Activated T-helper 1 cell treated with Interleukin-2 at 50 U/mL for 16 hours (primary cell): ENCODE measurements at places on chromosomes 1 and 21.

GRCh38 chr1:77051425-77051824 is 167.8 kb downstream of the PIGK start:
- no peak for DNase-seq

DNA sequence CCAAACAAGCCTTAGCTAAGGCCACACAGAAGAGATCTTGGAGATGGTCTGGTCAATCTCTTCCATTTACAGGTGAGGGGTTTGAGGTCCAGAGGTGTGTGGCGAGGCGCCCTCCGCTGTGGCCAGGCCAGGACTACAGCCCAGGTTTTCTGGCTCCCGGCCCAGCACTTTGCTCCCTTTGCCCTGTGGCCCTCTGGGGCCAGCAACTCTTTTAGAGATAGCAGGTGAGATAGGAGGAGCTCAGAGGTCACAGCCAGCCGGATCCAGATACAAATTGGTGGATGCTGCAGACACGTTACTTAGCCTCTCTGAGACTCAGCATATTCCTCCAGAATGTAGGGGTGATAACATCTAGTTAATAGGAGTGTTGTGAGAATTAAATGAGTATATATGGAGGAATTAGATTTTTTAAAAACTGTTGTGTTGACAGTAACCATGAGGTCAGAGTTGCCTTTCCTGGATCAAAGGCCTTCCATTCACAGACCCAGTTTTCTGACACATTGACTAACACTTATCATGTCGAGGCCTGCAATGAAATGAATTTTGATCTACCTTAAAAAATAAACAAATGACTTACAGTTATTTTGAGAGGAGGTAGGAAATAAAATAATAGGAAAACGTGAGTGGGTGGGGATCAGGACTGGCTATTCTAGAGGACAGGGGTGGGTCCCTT is 16.6 kb downstream of the TEX35 start:
- DNase-seq = no peak

DNA sequence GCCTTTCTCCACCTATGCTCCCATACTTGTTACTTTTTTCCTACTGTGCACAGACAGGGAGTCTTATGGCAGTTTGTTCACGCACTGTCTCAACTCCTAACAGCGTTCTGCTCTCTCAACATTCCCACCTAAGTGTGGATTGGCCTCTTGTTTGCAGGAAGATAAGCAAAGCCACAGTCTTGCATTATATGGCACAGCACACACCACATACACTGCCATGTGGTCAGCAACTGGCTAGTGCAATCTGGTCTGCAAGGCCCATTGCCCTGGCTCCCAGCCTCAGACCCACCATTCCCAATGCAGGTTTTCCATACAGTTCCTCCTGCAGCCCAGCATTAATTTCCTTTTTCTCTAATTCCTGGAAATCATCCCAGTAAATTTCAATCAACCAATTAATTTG is 38.3 kb upstream of the LAMC2 start:
- no peak for DNase-seq

DNA sequence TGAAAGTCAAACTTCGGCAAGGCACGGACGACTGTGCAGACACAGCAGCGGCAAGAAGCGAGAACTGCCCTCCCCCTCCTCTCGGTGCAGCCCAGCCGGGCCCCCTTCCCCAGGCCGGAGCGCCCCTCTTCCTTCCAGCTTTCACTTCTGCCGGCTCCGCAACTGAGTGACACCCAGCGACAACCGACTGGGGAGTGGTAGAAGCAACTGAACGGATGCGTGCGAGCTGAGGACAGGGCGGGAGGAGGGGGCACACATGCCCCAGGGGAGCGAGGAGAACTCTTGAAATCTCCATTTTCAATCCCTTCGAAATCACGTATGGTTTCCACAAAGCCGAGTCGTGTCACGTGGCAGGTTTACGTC is 146.6 kb downstream of the PGBD5 start:
- DNase-seq = no peak

- no peak for DNase-seq
Measured at GRCh38 chr21:42113926-42114409, 42.9 kb downstream of the UMODL1 start.

GRCh38 chr1:19921310-19921709 is 2.1 kb downstream of the PLA2G2E start:
- DNase-seq = no peak

DNA sequence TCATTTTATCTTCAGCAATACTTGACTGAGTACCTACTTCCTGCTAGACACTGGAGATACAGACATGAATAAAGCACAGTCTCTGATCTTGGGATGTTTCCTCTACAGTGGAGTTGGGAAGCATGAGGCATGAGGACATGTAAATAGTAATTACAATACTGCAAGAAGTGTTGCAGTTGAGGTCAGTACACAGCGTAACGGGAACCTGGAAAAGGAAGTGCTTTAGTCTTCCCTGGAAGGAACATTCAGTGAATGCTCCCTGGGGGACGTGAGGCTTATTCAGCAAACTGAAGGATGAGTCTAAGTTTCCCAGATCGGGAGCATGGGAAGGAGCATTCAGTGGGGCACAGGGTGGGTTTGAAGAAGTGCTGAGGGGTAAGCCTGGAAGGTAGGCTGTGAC is 112.4 kb downstream of the PIK3R3 start:
- no peak for DNase-seq

DNA sequence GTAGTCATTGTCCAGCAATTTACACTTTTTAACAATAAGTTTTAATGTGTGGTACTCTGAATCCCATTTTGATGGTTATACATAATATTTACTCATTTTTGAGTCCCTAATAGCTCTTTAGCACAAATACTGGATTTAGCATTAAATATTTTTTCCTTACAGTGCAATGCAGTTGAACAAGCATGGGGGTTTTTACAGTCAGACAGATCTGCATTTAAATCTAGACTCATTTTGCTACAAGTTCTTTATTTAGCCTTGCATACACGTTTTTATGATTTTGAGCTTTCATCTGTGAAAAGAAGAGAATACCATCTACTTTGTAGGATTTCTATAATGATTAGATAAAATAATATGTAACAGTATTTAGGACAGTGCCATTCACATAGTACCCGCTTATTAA is 44.0 kb downstream of the PTPRC start:
- DNase-seq = no peak

DNA sequence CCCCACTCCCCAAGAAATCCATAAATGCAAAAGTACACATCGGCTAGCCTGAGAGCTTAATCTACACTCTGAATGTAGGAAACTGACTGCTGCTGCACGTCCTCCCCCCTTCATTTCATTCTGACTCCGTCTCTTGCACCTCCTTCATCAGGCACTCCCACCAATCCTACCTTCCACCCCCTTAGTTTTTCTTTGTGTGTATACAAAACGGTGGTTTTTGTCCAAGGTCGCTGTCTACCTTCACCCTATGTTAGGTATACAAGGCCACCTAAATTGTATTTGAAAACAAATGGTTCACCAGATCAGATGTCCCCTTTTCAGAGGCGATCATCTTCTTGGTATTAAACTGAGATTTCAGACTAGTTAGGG is 1.9 kb downstream of the WDR26 start:
- no peak for DNase-seq

GRCh38 chr1:220811695-220812094 is 25.0 kb downstream of the MTARC1 start:
- DNase-seq = no peak

DNA sequence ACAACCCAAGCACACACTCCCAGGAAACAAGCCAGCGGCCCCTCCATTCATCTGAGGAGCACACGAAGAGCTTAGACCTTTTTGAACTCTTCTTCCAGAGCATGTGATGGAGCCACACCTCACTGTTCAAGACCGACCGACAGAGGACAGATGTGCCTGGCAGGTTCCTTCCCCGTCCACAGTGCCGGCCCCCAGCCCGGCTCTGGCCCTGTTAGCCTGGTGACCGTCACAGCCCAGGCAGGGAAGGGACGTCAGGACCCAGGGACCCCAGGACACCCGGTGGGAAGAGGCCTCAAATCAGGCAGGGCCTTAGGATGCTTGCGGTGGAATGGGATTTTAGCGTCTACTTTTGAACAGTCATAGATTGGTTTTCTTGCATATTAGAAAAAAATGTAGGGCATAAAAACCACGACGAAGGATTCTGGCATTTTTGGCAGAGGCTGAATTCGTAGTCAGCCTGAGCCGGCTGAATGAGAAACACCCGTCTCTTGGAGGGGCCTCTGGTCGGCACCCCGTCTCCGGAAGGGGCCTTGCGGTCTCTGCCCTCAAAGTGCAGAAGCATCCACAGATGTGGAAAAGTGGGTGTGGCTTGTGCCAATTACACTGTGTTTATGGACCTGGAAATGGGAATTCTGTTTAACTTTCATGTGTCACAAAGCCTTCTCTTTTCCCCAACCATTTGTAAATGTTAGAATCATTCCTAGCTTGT is 79.3 kb downstream of the SIK1 start:
- DNase-seq = no peak

- no peak for DNase-seq
Measured at GRCh38 chr1:233671286-233671685, 57.4 kb downstream of the KCNK1 start.

- no peak for DNase-seq
Measured at GRCh38 chr21:35026153-35026500, 23.0 kb downstream of the RUNX1 start.

- no peak for DNase-seq
Measured at GRCh38 chr21:34701726-34702125, 32.9 kb downstream of the CLIC6 start.

DNA sequence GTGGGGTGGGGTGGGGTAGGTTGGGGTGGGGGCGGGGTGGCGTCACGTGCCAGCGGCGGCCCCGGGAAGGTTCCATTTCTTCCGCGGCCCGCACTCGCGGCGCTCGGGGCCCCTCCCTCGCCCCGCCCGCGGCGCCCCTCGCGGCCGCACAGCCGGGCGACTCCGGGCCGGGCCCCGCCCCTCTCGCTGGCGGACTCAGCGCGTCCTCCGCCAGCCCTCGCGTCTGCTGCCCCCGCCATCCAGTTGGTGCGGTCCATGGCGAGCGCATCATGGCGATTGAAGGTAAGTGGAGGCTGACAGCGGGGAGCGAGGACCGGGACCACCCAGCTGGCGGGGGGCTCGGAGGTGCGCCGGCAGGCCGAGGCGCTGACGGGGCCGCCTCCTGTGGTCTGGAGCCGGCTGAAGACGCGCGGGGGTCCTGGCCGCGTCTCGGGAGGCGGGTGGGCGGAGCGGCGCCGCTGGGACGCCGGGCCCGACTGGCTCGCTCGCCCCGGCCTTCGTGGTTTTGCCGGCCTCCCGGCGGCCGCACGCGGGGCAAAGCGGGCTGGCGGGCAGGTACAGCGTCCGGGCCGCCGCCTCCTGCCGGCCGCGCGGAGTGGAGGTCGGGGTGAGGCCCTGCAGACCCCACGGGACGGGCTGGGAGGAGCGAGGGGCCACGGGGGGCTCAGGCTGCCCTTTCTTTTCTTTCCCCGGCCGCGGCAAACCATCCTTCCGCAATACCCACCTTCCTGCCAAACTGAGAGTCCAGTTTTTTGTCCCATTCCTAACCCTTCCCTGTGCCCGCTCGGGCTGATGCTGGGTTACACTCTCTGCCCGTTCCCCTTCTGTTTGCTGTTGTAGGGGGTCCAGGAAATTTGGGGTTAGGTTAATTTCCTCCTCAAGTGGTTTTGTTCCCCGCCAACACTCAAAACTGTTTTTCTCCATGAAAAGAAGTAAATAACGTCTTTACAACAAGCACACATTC is at the start of gene SYT14:
SYT14 (plus strand) TSS at position 222 of the 964 bp plus-strand sequence; CDS start at position 270, 48 bp downstream.
- no peak for DNase-seq

GRCh38 chr1:16090076-16090826 is 16.8 kb upstream of the FAM131C start:
- no peak for DNase-seq

DNA sequence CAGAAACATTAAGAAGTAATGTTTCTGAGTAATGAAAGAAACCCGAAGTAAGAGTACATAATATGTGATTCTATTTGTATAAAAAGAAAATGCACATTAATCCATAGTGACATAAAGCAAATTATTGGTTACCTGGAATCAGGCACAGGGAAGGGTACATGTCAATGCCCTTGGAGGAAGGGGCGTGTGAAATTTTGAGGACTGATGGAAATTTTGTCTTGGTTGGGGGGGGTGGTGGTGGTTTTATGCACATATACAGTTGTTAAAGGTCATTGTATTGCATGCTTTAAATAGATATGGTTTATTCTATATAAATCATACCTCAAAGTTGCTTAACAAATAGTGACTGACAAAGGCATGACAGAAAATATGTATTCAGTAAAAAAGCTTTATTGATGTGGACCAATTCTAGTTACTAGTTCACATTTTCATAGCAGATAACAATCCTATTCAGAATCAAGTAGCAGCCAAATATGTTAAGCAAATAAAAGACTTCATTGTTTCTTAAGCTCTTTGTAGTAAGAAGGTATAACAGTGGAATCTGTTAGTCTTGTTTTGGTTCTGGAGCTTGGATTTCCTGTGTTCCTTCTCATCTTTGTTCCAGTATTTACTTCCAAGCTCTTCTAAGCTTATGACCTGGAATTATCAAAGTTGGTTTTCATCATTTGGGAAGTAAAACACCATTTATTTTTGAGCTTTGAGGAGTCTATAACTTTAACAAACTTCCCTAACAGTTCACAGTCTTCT is 15.1 kb downstream of the BACH1 start:
- DNase-seq = no peak

- DNase-seq = no peak
Measured at GRCh38 chr1:221366495-221367110, 375.3 kb downstream of the DUSP10 start.

DNA sequence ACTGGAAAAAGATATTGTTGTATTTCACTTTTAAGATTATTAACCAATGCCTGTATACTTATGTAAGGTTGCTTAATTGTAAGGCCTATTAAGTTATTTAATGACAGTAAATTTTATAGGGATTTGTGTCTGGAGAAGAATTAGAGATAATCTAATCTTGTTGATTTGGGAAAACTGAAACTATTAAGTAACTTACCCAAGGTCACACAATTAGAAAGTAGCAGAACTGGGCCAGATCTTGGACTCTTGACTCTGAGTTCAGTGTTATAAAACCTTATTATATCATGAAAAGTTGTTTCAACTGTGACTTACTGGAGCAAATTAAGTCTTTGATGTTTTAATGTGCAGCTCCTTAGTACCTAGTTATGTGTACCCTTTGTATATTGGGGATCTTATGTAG is 38.5 kb downstream of the CAMTA1 start:
- no peak for DNase-seq

GRCh38 chr1:79585801-79586200 is 579.3 kb upstream of the ADGRL4 start:
- DNase-seq = no peak

GRCh38 chr1:156065871-156066270 is 4.9 kb downstream of the RAB25 start:
- DNase-seq = no peak

- no peak for DNase-seq
Measured at GRCh38 chr1:214417545-214418210, 133.7 kb downstream of the PTPN14 start.

GRCh38 chr1:205108464-205108863 is 13.3 kb downstream of the RBBP5 start:
- no peak for DNase-seq

DNA sequence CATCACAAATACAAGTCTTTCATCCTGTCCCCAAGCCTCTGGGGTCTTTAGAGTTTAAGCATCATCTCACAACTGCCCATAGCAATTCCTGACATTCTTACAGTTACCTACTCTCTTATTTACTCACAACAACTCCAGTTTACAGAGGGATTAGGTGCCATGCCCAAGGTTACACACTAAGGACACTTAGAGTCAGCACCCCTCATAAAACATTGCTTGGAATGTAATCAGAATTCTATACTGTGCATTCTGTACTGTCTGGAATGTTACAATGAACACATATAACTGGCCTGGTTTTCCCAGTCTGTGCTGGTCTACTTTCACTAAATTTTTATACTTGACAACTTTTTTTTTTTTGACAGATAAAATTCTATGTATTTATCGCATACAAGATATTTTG is 14.5 kb upstream of the RBM15 start:
- no peak for DNase-seq

GRCh38 chr1:66981679-66982078 is 56.9 kb downstream of the MIER1 start:
- DNase-seq = no peak

GRCh38 chr1:98452162-98452561 is 209.4 kb upstream of the SNX7 start:
- no peak for DNase-seq
